ENCODE measurements at places on chromosomes 1 and 21.

DNA sequence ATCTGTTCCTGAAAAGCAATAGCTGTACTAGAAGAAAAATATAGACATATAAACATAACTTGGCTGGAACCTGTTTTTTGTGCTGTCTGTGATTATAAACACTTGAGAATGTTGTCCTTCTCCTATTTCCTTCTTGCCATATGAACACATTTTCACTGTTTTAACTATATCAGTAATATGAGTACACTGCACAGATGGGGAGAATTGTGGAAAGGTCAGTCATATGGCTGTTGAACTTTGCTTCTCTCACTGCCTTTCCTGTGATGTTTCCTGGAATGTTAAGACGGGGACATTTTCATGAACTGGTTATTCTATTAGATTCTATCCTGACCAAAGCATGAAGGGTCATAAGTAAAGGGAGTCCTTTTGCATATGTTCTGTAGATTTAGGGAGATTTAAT is 24.9 kb downstream of the HMCN1 start:
- no peak for DNase-seq

DNA sequence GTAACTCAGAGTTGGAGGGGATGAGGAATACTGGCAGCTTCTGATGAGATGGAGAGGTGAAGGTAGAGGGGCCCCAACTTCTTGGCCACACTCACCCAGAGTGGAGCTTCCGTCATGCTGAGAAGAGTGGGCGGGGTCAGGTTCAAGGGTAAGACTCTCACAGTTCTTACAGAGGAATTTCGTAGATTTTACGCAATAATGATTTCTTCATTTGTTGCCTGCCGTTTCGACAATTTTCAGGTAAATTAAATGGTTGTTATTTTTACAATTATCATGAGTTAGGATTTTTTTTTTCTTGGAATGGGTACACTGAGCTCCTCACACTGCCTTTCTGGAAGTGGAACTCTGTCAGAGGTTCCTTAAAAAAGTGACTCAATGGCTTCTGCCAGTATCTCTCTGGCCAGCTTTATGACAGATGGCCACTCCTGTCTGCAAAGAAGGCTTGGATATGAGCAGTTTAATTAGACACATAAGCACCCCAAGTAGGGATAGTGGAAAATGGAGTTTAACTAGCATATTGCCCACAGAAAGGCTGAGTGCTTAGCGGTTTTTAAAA is 13.8 kb upstream of the NLRP3 start:
- no peak for DNase-seq

DNA sequence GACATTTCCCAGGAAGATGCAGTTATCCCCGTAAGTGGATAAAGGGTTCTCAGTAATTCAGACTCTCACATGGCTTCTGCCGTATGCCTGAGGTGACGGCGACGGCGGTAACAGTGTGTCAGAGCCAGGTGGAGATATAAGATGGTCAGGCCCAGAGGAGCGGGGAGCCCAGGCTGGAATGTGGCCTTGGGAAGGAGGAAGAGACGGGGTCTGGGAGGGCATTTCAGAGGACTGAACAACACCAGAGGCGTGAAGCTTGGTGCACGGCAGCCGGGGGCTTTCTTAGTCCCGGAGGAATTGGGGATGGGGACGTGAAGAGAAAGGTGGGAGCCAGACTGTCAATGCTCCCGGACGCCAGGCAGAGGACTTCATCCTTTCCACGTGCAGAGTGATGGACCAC is 1.0 kb downstream of the RER1 start:
- DNase-seq, result no peak

- peak; percentile 19 for DNase-seq
Observed at GRCh38 chr1:185091480-185091879, 46.1 kb downstream of the RNF2 start.

DNA sequence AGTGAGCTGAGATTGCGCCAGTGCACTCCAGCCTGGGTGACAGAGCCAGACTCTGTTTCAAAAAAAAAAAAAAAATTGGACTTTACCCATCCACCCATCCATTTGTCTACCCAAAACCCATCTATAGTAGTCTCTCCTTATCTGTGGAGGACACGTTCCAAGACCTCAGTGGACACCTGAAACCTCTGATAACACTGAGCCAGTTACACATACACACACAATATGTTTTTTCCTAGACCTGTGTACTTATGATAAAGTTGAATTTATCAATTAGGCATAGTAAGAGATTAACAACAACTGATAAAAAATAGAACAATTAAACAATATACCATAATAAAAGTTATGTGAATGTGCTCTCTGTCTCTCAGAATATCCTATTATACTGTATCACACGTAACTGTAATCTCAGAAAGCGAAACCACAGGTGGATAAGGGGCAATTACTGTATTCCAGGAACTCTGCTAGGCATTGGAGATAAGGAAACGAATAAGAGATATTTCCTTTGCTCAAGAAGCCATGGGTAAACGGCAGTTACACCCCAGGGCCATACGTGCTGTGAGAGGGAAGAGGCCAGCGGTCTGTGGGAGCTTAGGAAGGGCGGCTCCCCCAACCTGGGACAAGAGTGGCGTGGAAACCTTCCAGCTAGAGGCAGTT is 84.2 kb upstream of the DISP3 start:
- DNase-seq, result no peak

DNA sequence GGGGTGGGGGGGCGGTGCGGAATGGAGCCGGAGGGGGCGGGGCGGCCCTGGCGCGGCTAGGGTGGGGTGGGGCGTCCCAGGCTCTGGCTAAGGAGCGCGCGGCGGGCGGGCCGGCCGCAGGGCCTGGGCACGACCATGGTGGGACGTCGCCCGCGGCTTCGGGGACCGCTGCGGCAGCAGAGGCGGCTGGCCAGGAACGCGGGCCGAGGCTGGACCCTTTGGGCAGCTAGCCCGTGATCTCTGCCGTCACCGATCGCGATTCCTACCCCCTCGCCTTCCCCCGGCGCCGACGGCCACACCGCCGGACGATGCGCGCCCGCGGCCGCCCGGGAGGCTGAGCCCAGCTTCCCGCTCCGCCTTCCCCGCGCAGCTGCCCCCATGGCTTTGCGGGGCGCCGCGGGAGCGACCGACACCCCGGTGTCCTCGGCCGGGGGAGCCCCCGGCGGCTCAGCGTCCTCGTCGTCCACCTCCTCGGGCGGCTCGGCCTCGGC is at the start of gene MAP3K21:
Gene MAP3K21 (plus strand): TSS at position 74 of the 491 bp plus-strand sequence. CDS start 305 bp downstream, at position 379.
- no peak for DNase-seq
